ENCODE measurements at places on chromosomes 6 and 20.

GRCh38 chr6:12249541-12250382 lies 40.4 kb upstream of the EDN1 start:
- no peaks in the 10 kb centered on the region for H3K27me3 ChIP-seq
- H3K4me1 ChIP-seq, result no peaks in the 10 kb centered on the region
- no peak overlapping the region for H3K27ac ChIP-seq
- DNase-seq, result no peak
- no peaks in the 10 kb centered on the region for H3K36me3 ChIP-seq

DNA sequence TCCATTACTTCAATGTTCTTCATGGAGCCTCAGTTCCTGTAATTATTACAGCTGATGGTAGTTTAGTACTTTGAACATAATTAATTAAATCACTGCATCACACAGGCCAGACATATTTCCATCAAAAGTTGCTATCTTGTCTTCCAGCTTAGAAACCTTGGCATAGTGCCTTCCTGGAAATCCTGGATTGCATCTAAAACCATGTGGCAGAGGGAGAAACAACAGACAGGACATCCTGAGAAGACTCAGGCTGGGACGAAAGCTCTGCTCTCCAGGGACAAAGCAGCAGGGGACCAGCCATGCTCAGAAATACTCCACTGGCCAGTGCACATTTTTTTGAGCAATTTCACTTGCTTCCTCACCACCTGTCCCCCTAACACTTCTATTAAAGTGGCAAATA lies 55.3 kb downstream of the TBX18 start:
- no peaks in the 10 kb centered on the region for H3K4me1 ChIP-seq
- no peak overlapping the region for H3K27ac ChIP-seq
- DNase-seq, result no peak
- H3K4me3 ChIP-seq, result no peak overlapping the region
- no peaks in the 10 kb centered on the region for H3K27me3 ChIP-seq

DNA sequence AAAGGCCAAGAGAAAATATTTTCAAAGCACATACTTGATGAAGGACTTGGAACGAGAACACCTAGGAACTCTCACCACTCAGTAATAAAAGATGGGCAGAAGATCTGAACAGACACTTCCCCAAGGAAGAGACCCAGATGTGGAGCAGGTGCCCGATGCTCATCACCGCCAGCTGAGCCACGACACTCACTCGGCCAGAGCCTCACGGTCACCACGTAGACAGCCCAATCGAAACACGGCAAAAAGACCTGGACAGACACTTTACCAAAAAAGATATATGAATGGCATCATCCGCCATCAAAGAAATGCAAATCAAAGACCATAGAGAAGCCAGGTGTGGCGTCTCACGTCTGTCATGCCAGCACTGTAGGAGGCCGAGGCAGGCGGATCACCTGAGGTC lies 41.6 kb downstream of the SLC2A4RG start:
- no peak for DNase-seq
- no peaks in the 10 kb centered on the region for H3K36me3 ChIP-seq
- no peaks in the 10 kb centered on the region for H3K27me3 ChIP-seq
- H3K4me3 ChIP-seq, result no peak overlapping the region

DNA sequence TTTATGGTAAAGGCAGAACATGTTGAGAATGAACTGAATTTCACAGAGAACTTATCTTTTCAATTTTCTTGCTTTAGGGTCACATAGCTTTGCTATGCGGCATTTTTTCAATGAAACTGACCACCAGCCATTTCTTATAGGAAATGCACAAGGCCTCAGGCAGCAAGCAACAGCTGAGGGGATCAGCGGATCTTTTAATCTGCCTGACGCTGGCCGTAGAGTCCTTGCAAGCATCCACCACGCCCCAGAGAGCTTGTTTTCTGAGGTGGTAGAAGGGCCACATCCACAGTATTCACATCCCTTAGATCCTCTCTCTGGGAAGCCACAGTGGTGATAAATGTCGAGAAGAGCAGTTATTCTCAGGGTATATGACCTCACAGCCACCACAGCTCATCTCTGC lies 34.3 kb downstream of the FLRT3 start:
- no peak overlapping the region for H3K4me3 ChIP-seq
- no peaks in the 10 kb centered on the region for H3K4me1 ChIP-seq
- H3K27ac ChIP-seq, result no peak overlapping the region
- H3K27me3 ChIP-seq, result no peaks in the 10 kb centered on the region

GRCh38 chr6:35178012-35178411 lies 35.7 kb upstream of the SCUBE3 start:
- no peaks in the 10 kb centered on the region for H3K36me3 ChIP-seq
- no peak overlapping the region for H3K4me3 ChIP-seq
- H3K4me1 ChIP-seq, result no peaks in the 10 kb centered on the region
- DNase-seq, result no peak
- no peaks in the 10 kb centered on the region for H3K27me3 ChIP-seq

DNA sequence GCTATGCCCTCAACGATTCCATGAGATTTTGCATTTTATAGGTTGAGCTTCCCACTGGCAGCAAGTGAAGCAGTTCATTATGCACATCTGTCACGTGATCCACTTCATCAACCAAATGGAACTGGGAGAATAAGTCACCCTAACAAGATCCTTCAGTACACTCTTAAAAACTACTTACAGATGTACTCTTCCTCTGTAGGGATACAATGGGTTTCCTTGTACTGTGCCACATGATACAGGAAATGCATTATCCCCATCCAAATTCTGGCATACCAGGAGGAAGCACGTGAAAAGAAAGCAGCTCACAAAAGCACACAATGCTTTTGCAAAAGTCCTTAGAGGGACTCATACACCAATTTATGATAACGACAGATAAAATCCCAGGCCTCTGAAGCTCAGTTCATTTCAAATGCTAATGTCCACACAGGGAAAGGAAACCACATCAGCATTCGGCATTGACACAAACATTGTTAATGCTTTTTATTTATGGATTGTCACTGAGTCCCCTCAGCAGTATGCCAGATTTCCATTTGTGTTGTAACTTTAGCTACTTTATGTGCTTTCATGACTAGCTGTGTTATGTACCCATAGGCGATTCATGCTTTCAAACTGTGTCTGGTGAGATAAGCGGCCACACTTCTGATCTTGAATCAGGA lies 58.1 kb upstream of the REV3L start:
- H3K27ac ChIP-seq, result no peak overlapping the region
- H3K27me3 ChIP-seq, result no peaks in the 10 kb centered on the region
- H3K4me1 ChIP-seq, result no peaks in the 10 kb centered on the region
- H3K4me3 ChIP-seq, result no peak overlapping the region
- H3K36me3 ChIP-seq, result no peaks in the 10 kb centered on the region
- no peak for DNase-seq

DNA sequence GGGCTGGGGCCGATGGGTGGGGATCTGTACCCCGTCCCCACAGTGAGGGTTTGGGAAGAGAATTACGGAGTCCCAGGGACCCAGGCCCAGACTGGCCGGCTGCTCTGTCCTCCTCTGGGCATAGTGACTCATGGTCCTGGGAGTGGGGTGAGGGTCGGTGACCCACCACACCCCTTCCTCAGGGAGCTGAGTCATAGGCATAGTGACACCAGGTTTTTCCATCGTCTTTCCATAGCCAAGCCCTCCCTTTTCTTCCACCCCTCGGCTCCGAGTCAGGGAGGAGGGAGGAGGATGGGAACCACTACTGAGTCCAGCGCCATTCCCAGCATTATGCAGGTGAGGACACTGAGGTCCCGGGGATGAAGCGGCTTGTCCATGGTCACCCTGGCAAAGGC lies 8.9 kb downstream of the CYP21A2 start:
- peak; percentile 63 for DNase-seq
- peaks cover 1% of the 10 kb centered on the region for H3K36me3 ChIP-seq
- no peaks in the 10 kb centered on the region for H3K27me3 ChIP-seq
- peaks cover 23% of the 10 kb centered on the region for H3K4me1 ChIP-seq
- H3K27ac ChIP-seq, result peak overlapping the region; percentile 82
- H3K4me3 ChIP-seq, result no peak overlapping the region

DNA sequence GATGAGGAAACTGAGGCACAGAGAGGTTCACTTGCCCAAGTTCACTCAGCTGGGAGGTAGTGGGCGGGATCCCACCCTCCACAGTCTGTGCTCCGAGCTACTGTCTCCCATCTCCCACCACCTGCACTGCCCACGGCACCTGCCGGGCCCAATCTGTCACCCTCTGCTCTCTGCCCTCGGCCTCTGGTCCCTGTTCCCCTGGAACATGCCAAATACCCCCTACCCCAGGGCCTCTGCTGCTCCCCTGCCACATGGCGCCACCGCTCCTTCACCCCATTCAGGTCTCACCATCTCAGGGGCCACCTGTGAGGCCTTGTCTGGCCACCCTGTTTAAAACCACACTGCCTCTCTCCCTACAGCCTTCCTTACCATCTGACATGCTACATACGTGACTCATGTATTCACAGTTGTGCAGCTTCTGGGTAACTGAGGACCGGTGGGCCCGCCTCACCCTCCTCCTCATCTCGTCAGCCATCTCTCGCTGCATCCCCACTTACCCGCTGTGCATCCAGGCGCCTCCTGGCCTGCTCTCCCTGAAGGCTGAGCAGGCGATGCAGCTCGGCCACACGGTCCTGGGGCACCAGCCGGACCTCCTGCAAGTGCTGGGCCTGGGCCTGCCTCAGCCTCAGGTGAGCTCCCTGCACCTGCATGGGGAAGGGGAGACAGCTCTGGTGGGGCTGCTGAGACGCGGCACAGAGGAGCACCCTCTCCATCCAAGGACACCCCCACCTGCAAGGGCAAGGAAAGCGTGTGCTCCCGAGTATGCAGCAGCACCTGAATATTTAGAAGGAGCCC lies 50.6 kb downstream of the GINS1 start:
- peaks cover 3% of the 10 kb centered on the region for H3K36me3 ChIP-seq
- H3K4me1 ChIP-seq, result no peaks in the 10 kb centered on the region
- no peak overlapping the region for H3K4me3 ChIP-seq
- DNase-seq, result no peak

GRCh38 chr20:46264391-46265266 lies 43.7 kb downstream of the CDH22 start:
- no peak overlapping the region for H3K4me3 ChIP-seq
- no peak overlapping the region for H3K27ac ChIP-seq
- H3K27me3 ChIP-seq, result peaks cover 6% of the 10 kb centered on the region
- no peaks in the 10 kb centered on the region for H3K36me3 ChIP-seq
- no peak for DNase-seq
- H3K4me1 ChIP-seq, result no peaks in the 10 kb centered on the region

- H3K36me3 ChIP-seq, result no peaks in the 10 kb centered on the region
- no peaks in the 10 kb centered on the region for H3K27me3 ChIP-seq
- no peak overlapping the region for H3K4me3 ChIP-seq
- H3K27ac ChIP-seq, result no peak overlapping the region
Measured at GRCh38 chr6:106377061-106377540, 16.6 kb downstream of the CRYBG1 start.

DNA sequence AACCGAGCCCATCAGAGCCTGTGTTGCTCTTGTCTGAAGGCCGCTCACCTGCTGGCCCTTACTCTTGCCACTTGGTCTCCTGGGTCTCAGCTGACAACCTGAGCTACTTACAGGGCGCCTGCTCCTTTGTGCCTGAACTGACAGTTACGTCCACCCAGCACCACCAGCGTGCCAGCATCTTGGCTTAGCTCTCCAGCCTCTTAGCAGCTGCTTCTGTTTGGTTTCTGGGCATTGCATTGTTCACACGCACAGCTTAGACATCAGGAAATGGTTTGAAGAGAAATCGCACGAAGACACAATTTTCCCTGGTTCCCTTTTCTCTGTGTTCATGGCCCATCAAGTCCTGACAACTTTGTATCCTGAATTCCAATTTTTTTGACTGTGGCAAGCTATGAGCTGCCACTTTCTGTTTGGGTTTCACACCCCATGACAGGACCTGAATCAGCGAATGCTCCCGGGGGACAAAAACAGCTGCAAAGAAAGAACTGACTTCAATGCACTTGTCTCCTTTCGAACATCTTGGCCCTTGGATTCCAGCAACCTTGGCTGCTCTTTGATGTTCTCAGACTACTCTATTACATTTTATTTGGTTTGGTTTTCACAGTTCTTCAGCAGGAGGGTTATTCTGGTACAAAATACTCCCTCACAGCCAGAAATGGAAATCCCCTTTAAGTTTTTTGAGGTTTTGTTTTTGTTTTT lies 45.2 kb upstream of the LY86 start:
- H3K27me3 ChIP-seq, result no peaks in the 10 kb centered on the region
- no peak for DNase-seq
- H3K27ac ChIP-seq, result no peak overlapping the region
- H3K4me1 ChIP-seq, result no peaks in the 10 kb centered on the region
- no peak overlapping the region for H3K4me3 ChIP-seq

- H3K27ac ChIP-seq, result no peak overlapping the region
- H3K27me3 ChIP-seq, result no peaks in the 10 kb centered on the region
- no peaks in the 10 kb centered on the region for H3K4me1 ChIP-seq
- H3K4me3 ChIP-seq, result no peak overlapping the region
- DNase-seq, result no peak
Measured at GRCh38 chr6:15734118-15734897, 71.5 kb upstream of the DTNBP1 start.

- H3K36me3 ChIP-seq, result no peaks in the 10 kb centered on the region
- no peak overlapping the region for H3K27ac ChIP-seq
- no peak for DNase-seq
- H3K4me3 ChIP-seq, result no peak overlapping the region
- H3K27me3 ChIP-seq, result no peaks in the 10 kb centered on the region
Measured at GRCh38 chr6:134816300-134816699, 133.6 kb downstream of the ALDH8A1 start.

GRCh38 chr6:14924126-14925024 lies 321.5 kb upstream of the JARID2 start:
- H3K27ac ChIP-seq, result no peak overlapping the region
- H3K4me3 ChIP-seq, result no peak overlapping the region
- no peaks in the 10 kb centered on the region for H3K4me1 ChIP-seq
- peak; percentile 28 for DNase-seq
- H3K36me3 ChIP-seq, result no peaks in the 10 kb centered on the region

DNA sequence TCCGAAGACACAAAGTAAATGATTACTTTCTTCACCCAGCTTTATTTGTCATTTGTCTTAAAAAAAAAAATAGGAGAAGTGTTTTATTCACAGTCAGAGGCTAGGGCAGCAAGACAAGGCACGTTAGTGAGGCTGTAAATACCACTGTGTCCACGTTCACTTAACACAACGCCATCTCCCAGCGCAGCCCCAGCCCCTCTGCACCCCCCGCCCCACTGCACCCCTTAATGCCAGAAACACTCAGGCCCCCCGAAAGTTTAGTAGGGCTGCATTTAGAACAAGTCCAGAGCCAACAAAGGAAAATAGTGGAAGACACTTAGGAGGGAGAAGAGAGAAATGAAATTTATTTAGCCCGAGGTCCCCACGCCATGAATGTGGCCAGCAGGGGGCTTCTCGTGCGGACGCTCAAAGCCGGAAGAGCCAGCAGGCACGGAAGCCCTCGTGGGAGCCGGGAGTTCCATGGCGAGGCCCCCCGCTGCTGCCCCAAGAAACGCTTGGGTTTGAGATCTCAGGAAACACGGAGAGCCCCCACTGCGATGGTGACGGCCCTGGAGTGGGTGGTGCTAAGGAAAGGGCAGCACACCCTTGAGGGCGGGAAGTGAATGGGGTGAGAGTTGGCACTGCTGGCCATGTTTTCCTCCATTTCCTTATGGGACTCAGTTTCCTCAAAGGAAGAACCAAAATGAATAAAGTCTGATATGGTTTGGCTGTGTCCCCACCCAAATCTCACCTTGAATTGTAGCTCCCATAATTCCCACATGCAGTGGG lies 50.2 kb downstream of the IYD start:
- no peak overlapping the region for H3K27ac ChIP-seq
- H3K27me3 ChIP-seq, result no peaks in the 10 kb centered on the region
- peak overlapping the region; percentile 22 for H3K4me3 ChIP-seq
- H3K36me3 ChIP-seq, result no peaks in the 10 kb centered on the region
